ENCODE measurements at places on chromosomes 4 and X.
A peak's percentile ranks its signal among the peaks of the same experiment; 100 is the strongest.

DNA sequence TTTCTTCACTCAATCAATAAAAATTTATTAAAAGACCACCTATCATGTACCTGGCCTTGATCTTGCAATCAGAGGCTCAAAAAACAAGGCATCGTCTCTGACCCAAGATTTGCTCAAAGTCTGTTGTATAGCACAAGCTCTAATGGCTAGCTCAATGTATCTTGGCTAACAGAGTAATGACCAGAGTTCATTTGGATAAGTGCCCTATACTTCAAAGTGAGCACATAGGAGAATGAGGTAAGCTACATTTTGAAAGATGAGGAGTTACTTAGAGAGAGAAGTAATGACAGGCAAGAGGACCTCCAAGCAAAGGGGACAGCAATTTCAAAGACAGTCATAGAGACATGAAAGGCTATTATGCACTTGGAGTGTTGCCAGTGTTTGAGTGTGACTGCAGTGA lies 22.9 kb upstream of the GABRQ start:
- DNase-seq, result no peak

GRCh38 chrX:120617996-120618630 lies 11.7 kb downstream of the C1GALT1C1 start:
- DNase-seq, result no peak

GRCh38 chr4:48985976-48986653 lies at the start of gene CWH43:
TSS of gene CWH43 (plus strand) at chr4:48986275. CDS start at chr4:48986430, 155 bp downstream.
- DNase-seq, result no peak

GRCh38 chrX:148426467-148426866 lies 74.0 kb upstream of the AFF2 start:
- DNase-seq, result no peak

- DNase-seq, result no peak
These were observed 137.6 kb downstream of the TENM3 start for GRCh38 chr4:182380771-182381181.

GRCh38 chr4:43816116-43816515 lies 632.5 kb downstream of the KCTD8 start:
- DNase-seq, result no peak

GRCh38 chr4:123893011-123893981 lies 496.7 kb downstream of the SPRY1 start:
- DNase-seq, result peak; percentile 44

DNA sequence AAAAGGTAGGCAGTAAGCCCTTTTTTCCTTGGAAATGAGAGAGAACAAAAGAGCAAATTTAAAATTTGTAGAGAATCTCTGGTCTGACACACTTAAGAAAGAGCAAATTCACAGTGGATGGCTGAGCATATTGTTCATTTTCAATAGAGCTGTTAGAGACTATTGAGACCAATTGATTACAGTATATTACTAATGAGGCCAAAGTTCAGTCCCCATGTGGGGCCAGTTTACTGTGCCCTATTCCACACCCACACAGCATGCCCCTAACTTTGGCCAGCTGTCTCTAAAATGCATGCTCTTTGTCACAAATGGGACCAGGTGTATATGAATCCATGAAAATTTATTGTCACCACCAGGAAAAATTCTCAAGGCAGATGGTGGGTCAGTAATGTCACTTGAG lies 470.5 kb downstream of the PCDH7 start:
- DNase-seq, result no peak

GRCh38 chrX:4277122-4277521 lies 563.7 kb upstream of the PRKX start:
- no peak for DNase-seq

DNA sequence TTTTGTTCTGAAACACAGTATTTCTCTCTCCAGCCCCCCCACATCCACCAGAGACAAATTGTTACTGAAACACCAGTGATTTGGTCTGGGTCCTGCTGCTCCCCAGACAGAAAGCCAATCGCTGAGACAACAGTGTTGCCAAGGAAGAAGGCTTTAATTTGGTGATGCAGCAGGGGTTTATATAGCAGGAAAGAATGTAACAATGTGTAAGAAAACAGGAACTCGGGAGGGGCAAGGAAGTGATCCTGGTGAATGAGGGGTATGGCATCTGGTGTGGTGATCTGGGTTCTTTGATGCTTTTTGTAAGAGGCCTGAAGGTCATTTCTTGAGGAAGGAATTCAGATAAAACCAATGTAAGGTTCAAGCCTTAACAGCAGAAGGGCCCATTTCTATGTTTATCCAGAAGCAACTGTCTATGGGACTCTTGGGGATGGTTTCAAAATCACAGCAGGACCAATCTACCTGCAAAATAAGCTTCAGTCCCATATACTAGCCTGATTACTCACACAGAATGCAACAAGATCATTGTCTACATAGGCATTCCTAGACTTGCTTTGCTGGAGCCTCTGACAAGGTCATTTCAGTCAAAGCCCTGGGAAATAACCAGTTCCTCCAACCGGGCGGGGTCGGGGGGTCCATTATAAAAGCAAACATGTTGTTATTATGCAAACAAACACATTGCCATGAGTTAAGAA lies 445.2 kb upstream of the ZFP42 start:
- DNase-seq, result peak; percentile 76

- peak; percentile 88 for DNase-seq
These were observed 3.2 kb downstream of the CAMK2D start for GRCh38 chr4:113758372-113758771.

DNA sequence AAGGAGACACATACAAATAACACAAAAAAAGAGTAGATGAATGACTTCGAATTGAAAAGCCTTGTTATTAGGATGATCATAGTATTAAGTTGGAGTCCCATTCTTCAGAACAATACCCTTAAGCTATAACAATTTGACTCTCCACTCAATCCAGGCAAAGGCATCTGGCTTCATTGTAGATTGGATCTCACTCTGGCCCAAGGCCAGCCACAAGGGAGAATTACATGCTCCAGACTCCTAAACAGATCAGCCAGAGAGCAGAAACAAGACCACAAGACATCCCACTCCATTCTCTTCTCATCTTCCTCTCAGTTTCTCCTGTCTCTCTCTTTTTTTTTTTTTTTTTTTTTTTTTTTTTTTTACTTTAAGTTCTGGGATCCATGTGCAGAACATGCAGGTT lies 213.9 kb downstream of the DHX15 start:
- no peak for DNase-seq

DNA sequence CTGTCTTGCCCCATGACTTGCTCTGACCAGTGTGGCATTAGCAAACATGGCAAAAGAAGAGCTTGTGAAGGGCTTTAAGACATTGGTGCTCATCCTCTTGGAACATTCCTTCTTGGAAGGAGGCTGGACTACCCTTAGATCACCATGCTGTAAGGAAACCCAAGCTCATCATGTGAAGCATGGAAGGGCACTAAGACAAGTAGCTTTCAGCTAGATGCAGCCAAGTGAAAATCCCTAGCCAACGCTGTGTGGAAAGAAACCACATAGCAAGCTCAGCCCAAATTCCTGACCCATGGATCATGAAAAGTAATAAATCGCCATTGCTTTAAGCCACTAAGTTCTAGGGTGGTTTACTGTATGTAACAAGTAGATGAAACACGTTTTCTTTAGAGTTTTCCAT lies 12.4 kb upstream of the PACRGL start:
- peak; percentile 31 for DNase-seq

- DNase-seq, result peak; percentile 57
These were observed 50.4 kb upstream of the PTPN13 start for GRCh38 chr4:86543560-86544309.

- DNase-seq, result no peak
These were observed 37.0 kb upstream of the HERC5 start for GRCh38 chr4:88419874-88420273.

DNA sequence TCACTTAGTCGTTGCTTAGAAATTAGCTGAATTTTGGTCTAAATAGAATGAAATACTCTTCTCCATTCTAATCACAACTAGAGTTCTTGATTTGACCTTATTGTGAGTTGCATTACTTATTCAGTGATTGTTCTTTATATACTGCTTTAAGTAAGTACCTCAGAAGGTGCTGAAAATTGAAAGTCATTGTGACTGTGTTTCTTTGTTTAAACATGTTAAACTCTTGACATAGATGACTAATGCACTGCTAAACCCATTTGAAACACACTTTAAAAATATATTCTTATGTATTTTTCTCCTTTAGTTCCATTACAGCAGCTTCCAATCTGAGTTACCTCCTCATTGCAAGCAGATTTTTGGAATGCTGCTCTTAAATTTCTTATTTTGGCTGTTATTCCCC lies 9.1 kb downstream of the TSPAN7 start:
- DNase-seq, result no peak

- no peak for DNase-seq
These were observed 31.5 kb downstream of the GRIA3 start for GRCh38 chrX:123215397-123216089.

GRCh38 chr4:41216294-41217019 lies 2.1 kb upstream of the APBB2 start:
- DNase-seq, result peak; percentile 65

DNA sequence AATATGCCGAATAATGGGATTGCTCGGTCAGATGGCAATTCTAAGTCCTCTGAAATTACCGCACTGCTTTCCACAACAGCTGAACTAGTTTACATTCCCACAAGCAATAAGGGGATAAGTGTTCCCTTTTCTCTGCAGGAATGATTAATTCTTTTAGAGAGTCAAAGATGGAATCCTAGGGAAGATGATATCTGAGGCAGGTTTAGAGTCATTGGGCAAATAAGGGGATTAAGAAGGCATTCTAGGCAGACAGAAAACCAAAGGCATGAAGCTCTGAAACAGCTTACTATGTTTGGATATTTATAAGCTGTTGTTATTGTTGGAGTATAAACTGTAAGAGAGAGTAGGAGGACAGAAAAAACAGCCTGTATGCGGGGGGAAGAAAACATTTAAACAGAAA lies 85.7 kb downstream of the TET2 start:
- no peak for DNase-seq

GRCh38 chr4:173924561-173924960 lies 358.9 kb downstream of the FBXO8 start:
- no peak for DNase-seq

GRCh38 chr4:89077761-89078160 lies 20.8 kb upstream of the FAM13A start:
- DNase-seq, result no peak

GRCh38 chrX:24480400-24480865 lies 15.3 kb downstream of the PDK3 start:
- DNase-seq, result no peak

GRCh38 chr4:130008461-130008860 lies 912.5 kb downstream of the C4orf33 start:
- DNase-seq, result no peak

DNA sequence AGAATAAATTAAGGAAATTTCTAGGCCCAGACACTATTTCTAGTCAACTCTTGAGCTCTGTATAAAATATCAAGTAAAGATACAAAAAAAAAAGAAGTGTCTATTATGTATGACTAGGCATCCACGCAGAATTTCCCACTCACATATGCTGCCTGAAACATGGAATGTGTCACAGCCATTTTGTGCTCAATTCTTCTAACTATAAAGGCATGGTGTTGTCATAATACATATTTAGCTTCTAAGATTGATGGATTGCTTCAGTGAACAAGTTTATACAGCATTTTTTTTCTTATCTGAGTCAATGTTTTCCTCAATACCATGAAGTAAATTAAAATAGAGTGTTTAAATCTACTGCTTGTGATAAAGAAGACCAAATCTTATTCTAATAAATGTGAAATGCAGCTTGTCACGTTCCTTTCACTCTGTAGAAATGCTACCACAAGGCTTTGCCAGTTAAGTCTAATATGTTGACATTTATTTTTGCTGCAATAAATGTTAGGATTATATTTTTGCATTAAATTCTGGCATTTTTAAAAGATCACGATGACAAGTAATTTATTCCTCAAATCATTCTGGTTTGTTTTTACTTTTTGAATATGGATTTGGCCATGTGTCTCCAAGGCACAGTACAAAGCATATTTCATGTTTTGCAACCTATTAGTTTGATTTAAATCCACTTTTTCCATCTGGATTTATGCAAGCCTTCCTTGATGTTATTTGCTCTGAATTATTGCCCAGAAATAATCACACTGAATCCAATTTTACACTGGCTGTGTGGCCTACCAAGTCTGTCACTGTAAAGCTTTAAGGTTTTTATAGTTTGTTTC lies 1829.0 kb upstream of the PCDH7 start:
- no peak for DNase-seq

GRCh38 chr4:178871476-178871875 lies 1429.2 kb upstream of the AGA start:
- no peak for DNase-seq

- DNase-seq, result no peak
These were observed at the start of gene SOWAHD for GRCh38 chrX:119757979-119758730. TSS of gene SOWAHD (plus strand) at chrX:119758588. CDS start at chrX:119758668, 80 bp downstream.

GRCh38 chr4:74237425-74237966 lies 70.8 kb upstream of the EPGN start:
- no peak for DNase-seq

- DNase-seq, result peak; percentile 46
These were observed 31.5 kb upstream of the ELF2 start for GRCh38 chr4:139208404-139208945.

GRCh38 chrX:264634-265455 lies 16.3 kb upstream of the PLCXD1 start:
- no peak for DNase-seq

DNA sequence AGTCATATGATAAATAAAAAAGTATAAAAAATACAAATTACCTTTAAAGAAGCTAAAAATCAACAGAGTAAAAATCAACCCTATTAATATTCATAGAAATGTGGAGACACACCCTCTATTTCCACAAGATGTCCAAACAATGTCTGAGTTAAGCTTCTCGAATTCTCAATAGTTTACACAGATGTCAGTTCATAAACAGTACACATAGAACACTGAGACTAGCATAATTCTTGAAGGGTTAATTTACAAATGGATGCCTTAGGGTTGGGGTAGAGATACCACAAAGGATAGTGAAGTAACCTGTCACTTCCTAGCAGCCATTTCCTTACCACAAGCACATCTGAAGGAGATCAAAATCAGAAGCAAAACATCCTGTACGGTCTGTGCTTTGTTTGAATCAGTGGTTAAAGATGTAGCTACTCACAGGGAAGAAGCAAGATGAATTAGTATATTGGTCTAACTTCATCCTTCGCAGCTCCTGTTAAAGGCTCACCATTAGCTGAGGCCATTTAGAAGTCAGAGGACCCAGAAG lies 2393.9 kb downstream of the ARAP2 start:
- peak; percentile 11 for DNase-seq

GRCh38 chrX:2954541-2954940 lies 25.4 kb upstream of the ARSD start:
- DNase-seq, result no peak

- DNase-seq, result peak; percentile 0
These were observed 842.1 kb upstream of the HTR2C start for GRCh38 chrX:113741744-113742143.
